ENCODE measurements at places on chromosomes 2 and 18. TPM values are rescaled to one million over a fixed set of nuclear protein-coding genes. Genes with fewer than 3 reads are reported as not detected.

- no peak overlapping the region for H3K4me3 ChIP-seq
- H3K27me3 ChIP-seq: peaks cover 5% of the 10 kb centered on the region
- peaks cover 4% of the 10 kb centered on the region for H3K4me1 ChIP-seq
- no peaks in the 10 kb centered on the region for H3K36me3 ChIP-seq
- no peak for DNase-seq
Measured at GRCh38 chr18:36089001-36089400, 21.6 kb upstream of the RPRD1A start.

DNA sequence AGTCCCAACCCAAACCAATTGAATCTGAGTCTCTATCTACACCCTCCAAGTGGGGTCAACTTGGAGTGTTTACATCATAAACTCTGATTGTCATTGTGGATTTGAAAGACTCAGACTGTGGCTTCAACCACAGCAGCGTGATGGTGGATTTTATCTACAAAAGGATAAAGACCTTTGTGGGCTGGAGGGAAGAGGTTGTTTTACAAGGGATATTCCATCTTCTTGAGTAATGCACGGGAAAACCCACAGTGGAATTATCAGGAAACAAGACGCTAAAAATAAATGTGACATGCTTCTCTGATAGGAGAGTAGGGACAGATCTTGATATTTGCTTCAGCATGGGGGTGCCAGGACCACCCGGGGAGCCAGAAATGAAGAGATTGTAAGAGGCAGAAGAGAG is 93.5 kb downstream of the LPIN1 start:
- H3K36me3 ChIP-seq: no peaks in the 10 kb centered on the region
- H3K27ac ChIP-seq: no peak overlapping the region
- peaks cover 5% of the 10 kb centered on the region for H3K27me3 ChIP-seq
- no peak for DNase-seq

GRCh38 chr18:70523792-70524182 is 234.9 kb downstream of the SOCS6 start:
- no peak for DNase-seq
- H3K4me1 ChIP-seq: no peaks in the 10 kb centered on the region
- no peak overlapping the region for H3K27ac ChIP-seq
- H3K4me3 ChIP-seq: no peak overlapping the region
- H3K27me3 ChIP-seq: no peaks in the 10 kb centered on the region
- no peaks in the 10 kb centered on the region for H3K36me3 ChIP-seq

GRCh38 chr2:36589230-36589630 is 8.7 kb downstream of the FEZ2 start:
- no peaks in the 10 kb centered on the region for H3K27me3 ChIP-seq
- H3K4me3 ChIP-seq: no peak overlapping the region
- H3K4me1 ChIP-seq: peaks cover 11% of the 10 kb centered on the region
- H3K27ac ChIP-seq: peak overlapping the region; percentile 56
- no peak for DNase-seq

The SNORC gene
- total RNA-seq: 4.1 TPM
